ENCODE measurements at places on chromosomes 6 and 20.

DNA sequence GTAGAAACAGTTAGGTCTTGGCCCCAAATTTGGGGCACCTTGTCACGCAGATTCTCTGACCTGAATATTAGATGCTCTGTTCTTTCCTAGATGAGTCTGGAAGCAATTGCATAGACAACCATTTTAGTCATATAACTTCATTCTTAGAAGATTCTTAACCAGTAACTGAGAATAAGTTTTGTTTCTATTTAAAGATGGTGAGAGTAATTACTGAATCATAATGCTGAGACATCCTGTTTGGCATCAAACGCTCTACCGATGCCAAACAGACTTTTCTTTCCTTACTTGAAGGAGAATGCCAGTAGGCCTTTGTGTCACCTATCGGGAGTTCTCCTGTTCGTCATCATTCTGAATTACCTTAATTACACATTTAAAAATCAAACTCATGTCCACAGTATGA lies 131.6 kb upstream of the ID4 start:
- DNase-seq = no peak

DNA sequence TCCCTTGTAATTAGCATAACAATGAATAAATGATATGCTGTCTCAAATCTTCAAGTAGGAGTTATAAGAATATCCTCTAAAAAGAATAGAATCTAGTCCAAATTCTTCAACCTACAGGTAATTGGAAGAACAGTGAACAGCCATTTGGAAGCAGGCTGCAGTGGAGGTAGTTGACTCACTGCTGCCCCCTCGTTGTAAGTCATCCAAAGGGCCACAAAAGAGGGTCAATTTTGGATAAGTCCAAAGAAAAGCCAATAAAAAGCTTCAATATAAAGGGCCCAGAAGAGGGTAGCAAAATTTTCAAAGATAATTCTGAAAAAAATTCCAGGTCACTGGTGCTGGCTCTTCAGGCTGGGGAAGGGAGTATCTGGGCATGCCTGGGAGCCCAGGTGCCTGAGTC lies 60.8 kb upstream of the SSTR4 start:
- no peak for DNase-seq

DNA sequence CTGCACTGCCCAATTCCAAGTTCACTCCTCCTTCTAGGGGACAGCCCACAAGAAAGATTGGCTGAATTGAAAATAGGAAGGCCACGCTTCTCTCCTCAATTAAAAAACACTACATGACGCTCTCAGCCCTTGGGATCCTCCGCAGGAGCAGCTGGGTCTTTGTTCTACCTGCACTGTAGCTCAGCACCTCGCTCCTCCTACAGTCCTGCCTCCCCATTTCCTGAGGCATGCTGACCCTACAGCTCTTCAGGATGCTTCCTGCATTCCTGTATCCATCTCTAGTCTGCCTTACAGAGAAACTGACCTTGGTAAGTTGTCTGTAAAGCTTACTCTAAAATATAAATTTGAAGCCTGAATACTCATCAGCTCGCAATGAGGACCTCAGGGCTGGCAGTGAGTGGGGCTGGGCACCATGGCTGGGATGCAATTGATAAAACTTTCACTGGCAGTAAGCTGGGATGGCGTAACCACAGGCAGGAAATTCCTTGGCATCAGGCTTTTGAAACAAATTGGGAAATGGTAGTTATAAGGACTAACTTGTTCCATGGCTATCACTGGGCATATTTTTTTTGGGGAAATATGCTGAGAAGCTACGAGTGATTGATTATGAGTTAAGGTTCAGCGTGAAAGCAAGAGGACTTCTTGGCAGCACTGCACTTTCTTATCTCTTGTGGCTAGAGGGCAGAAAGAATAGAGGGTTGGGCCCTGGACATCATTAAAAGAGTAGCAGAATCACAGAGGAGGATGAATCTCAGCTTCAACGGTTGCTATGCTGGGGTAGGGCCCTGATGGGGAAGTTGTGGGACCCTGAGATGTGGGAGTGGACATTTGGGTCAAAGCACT lies 11.7 kb upstream of the SIRPB1 start:
- no peak for DNase-seq

DNA sequence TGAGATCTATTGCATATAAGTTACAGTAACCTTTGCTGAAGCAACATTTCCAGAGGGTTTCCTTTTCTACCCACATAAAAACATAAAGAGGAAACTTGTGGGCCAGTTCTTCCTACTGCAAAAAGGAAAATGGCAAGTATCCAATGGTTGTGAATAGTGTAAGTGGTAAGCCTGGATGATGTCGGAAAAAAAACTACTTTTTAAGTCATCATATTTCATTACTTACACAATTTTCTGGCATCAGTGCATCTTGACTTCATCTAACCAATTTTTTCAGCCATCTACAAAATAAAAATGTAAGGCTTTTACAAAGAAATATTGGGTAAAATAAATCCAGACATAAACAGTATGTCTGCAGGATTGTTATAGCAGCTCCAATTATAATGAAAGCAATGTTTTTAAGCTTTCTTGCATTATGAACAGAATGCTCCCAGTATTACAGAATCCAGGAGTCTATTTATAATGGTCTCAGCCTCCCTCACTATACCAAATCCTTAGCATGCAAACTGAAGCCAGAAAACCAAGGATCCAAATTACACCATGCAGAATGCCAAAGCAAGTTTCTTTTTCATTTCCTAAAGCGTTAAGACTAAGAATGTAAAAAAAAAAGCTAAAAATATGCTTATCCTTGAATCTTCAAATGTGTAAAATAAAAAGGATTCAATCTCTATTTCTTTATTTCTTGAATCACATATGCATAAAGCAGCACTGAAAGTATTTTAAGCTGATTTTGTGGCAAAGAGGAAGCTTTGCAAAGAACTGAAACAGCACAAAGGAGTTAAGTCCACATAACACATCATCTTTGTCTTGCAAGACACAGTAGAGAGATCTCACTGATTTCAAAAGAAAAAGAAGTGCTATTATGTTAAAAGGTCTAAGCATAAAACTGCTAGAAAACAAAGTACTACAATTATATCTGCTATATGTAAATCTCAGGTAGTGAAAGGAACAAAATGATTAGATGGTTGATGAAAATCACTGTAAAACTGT lies 126.8 kb upstream of the HMGCLL1 start:
- no peak for DNase-seq

DNA sequence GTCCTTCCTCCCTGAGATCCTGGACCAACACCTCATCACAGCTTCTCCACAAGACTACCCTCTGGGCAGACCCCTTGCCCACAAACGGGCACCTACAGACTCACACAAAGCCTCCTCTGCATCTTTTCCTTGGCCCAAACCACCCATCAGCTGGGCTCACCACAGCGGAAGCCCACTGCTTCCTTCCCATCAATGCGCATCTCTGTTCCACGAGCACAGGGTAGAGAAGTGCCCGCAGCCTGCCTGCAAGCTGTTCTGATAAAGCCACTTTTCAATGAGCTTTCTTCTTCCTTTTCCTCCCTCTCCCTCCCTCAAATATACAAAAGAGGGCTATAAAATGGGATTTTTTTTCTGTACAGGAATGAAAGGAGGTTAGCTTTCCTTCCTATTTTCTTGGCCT lies 111.2 kb downstream of the NFATC2 start:
- no peak for DNase-seq

- no peak for DNase-seq
Observed at GRCh38 chr6:162728197-162728596, 423 bp downstream of the PACRG start.

DNA sequence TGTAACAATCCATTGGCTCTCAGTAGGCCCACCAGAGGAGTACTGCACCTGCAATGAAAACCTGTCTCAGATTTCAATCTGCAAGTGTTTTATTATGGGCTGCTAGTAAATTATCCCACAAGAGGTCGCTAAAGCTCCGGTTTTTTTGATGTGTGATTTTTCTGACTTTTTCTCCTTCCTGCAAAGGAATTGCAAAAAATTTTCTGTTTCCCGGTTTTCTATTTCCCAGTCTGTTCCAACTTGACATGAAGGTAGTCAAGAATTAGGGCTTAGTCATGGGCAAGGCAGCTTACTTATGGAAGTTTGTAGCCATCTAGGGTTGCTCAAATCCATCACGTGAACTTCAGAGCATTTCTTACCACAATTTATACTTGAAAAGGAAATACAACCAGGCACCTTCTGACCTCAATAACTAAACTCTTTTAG lies 38.5 kb upstream of the AHI1 start:
- DNase-seq = no peak

GRCh38 chr6:51459958-51460357 lies 627.5 kb downstream of the PKHD1 start:
- no peak for DNase-seq

- DNase-seq = no peak
Observed at GRCh38 chr6:23301556-23301955, 732.2 kb downstream of the HDGFL1 start.

- no peak for DNase-seq
Observed at GRCh38 chr20:49759266-49759950, 45.7 kb upstream of the B4GALT5 start.

GRCh38 chr6:21596949-21597682 lies 3.6 kb downstream of the SOX4 start:
- DNase-seq = no peak

GRCh38 chr6:139764498-139764986 lies 390.1 kb upstream of the CITED2 start:
- DNase-seq = no peak

GRCh38 chr6:77361018-77361417 lies 102.3 kb downstream of the HTR1B start:
- no peak for DNase-seq

DNA sequence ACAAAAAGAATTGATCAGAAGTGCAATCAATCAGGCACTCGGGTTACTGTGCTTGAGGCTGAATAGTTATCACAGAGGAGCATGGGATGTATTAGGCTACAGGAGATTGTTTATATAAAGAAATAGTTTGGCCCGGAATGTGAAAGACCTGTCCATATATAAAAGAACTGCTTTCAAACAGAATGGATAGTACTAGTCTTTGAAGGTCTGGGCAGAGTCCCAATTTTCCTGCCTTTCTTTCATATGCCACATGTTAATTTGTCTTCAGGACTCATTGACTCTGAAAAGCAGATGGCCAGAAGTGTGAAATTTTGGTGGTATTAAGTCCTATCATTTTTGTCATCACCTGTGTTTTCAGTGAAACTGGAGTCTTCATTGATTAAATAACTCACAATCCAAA lies 314.5 kb downstream of the EYA4 start:
- DNase-seq = no peak

GRCh38 chr20:35225319-35226125 lies 968 bp upstream of the MMP24 start:
- no peak for DNase-seq

DNA sequence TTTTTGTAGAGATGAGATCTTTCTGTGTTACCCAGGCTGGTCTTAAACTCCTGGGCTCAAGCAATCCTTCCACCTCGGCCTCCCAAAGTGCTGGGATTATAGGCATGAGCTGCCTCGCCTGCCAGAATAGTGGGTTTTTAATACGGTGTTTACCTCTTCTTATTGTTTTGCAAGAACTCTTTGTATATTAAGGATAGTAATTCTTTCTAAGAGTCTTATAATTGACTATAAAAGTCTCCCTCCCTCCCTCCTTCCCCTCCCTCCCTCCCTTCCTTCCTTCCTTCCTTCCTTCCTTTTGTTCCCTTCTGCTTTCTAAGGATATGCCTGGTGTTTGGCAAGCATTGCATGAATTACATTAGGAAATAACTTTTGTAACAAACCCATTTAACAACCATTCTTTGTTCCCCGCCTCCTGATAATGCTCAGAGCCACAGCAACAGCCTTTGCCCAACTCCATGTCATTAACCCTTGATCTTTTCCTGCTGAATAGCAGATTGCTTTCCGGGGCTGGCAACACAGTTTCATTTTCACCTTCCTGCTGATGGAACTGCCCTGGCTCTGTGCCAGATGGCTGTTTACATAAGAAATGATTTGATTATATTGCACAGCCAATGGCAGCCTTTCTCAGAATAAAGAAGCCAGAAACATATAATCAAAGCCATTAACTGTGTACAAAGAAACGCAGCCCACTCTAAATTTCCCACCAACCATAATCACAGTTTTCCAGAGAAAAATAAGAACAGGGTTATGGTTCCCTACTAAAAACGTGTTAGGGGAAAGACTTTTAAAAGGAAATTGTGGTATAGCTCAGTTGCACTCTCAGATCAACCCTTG lies 143.7 kb upstream of the PTPN1 start:
- no peak for DNase-seq

All from stimulated activated CD4-positive, alpha-beta T cell treated with anti-CD3 and anti-CD28 coated beads, TNF-alpha, amount 100 ng/mL, for 1 hour (primary cell).